Upper lobe of left lung (tissue), 6 donors: ENCODE measurements at places on chromosomes 6 and 20. TPM values are rescaled to one million over a fixed set of nuclear protein-coding genes. Genes with fewer than 3 reads are reported as not detected.

CDH26 gene
- total RNA-seq = 4.6 TPM

DNMT3B gene
- 1.8 TPM for total RNA-seq

C6orf132 gene
- total RNA-seq = 19.4 TPM

PRDM13 gene
- not detected for total RNA-seq

CYP39A1 gene
- total RNA-seq = 4.7 TPM

TP53TG5 gene
- not detected for total RNA-seq

SLC4A11 gene
- 14.9 TPM for total RNA-seq

IL17F gene
- not detected for total RNA-seq

TEAD3 gene
- 24.1 TPM for total RNA-seq

UBD gene
- 0.77 TPM for total RNA-seq

VAPB gene
- 23.4 TPM for total RNA-seq

SCGN gene
- total RNA-seq = not detected

MATN4 gene
- total RNA-seq = not detected
